Caki2 (cell line): ENCODE measurements at places on chromosomes 5 and 9. TPM values are rescaled to one million over a fixed set of nuclear protein-coding genes. Genes with fewer than 3 reads are reported as not detected.
A peak's percentile ranks its signal among the peaks of the same experiment; 100 is the strongest.

Gene ZNF169
- total RNA-seq = 2.5 TPM in 1 of 2 replicates, not detected in the other

Gene FOXD4L6
- total RNA-seq = not detected in 2 replicates

Gene NTNG2
- 5.1 and 31.1 TPM in 2 replicates for total RNA-seq

Gene DAB2IP
- 0.84 and 1.8 TPM in 2 replicates for total RNA-seq

Gene PCDHB15
- total RNA-seq = not detected in 2 replicates

DNA sequence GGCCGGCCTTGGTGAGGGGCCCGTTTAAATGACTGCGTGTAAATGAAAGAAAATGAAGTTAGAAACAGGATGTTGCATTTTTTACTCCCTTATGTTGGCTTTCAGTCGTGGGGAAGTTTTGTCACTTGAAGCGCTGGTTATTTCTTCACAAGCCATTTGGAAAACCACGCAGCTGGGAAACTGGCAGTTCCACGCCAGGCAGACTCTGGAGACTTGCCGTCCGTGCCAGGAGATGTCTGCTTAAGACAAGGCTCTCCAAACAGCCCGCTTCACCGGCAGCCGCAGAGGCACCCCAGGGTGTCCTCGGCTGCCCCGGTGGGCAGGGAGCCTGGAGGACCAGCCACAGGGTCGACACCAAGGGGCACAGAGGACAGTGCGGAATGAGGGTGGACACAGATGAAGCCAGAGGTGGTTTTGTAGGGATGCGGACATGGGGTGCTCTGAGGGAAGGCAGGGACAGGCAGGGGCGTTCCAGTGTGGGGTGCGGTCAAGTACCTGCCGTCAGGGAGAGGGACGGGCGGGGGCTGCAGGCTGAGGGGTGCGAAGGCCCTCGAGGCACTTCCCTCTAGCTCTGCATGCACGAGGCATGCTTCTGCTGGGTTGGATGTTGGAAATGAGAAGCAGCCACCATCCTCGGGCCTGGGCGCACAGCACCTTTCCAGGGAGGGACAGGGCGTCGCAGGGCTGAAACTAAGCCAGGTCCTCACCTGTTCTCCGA, 11.1 kb upstream of the AJM1 start:
- no peak for DNase-seq

DNA sequence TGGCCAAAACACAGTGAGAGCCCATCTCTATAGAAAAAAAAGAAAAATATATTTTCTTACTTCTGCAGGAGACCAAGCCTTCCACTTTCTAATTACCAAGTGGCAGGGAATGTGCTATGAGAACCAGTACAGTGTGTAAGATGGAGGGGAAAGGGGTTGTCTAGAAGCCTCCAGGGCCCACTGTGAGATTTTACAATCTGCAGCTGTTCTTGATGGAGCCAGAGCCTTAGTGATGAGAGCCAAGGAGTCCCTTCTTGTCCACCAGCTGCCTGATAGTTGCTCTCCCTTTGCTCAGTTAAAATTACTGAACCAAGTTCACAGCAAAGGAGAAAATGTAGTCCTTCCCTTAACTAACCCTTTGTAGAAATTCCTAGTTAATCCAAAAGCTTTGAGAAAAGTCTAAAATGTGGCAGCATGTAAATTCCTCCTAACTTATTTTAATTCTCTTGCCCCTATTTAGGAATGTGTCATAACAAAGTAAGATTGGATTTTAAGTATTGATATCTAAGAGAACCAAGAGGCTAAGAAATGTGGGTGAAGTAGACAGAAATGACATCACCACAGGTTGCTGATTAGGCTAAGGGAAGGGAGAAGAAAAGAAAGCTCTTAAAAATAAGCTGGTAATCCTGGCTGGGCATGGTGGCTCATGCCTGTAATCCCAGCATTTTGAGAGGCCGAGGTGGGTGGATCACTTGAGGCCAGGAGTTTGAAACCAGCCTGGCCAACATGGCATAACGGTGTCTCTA, 19.3 kb downstream of the SRP19 start:
- no peak for DNase-seq

DNA sequence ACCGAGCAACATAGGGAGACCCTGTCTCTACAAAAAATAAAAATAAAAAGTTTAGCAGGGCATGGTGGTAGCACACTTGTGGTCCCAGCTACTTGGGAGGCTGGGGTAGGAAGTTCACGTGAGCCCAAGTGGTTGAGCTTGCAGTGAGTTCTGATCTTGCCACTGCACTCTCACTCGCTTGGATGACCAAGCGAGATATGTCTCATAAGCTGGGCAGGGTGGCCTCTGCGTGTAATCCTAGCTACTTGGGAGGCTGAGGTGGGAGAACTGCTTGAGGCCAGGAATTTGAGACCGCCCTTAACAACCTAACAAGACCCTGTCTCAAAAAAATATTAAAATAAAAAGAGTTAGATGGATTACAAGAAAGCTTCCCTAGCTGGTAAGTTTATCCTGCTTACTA, 32.5 kb downstream of the RASA1 start:
- DNase-seq = no peak

- no peak for DNase-seq
Observed at GRCh38 chr9:23380821-23381220, 445.2 kb downstream of the ELAVL2 start.

DNA sequence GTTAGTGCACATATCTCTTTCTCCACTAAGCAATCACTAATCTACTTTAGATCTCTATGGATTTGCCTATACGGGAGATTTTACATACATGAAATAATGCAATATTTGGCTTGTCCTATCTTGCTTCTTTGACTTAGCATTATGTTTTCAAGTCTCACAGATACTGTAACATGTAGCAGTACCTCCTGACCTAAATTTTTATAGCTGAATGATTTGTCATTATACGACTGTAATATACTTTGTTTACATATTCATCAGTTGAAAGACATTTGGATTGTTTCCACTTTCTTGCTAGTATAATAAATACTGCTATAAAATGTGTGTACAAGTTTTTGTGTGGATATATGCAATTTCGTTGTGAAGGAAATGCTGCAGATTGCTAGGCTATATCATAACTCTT, 1520.8 kb upstream of the CDH6 start:
- no peak for DNase-seq

DNA sequence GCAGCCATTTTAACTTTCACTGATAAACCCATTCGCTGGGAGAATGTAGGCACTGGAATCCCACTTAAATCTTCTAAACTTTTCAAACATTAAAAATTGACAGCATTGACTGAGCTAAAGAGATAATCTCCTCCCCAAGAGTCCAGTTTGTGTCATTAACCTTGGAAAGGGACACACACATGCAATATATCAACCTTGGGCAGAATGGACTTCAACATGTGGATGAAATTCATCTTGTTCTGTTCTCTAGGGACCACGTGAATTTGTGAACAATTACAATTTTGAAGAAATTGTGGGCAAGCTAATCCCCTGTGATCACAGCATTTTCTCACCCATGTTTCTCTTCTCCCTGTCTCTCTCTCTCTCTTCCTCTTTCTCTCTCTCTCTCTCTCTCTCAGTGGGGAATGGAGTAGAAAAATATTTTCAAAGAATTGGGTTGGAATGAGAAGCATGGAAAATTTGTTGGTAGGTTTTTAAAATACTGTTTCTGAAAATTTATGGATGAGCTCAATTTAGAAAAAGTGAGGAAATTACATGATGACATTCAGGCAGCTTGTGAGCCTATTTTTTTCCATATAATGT, 553.7 kb downstream of the EBF1 start:
- no peak for DNase-seq

DNA sequence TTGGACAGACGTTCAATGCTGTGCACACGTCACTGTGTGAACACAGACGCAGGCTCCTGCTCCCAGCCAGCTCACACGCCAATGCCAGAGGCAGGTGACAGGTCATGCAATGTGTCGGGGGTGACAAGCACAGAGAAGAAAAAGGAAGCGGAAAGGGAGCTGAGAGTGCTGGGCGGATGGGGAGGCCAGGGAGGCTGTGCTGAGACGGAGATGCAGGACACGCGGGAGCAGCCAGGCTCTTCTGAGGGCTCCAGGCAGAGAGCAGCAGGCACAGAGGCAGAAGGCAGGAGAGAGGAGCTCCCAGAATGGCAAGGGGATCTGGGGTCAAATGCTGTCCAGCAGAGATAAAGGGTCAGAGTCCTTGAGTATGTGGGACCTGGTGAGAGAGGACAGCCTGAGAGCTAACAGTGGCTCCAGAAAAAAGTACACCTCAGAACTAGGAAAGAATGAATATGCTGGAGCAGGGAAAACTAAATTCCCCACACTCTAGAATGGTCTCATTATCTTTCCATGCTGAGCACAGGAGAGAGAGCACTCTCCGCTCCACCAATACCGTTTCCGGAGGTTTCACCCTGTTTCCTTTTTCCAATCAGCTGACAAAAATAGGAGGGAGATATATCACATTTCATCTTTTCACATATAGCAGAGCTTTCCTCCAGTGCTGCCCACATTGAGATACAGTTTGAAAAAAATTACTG, 32.8 kb upstream of the NSMF start:
- DNase-seq = peak; percentile 24

GRCh38 chr9:127751269-127752054, 16.4 kb upstream of the TOR2A start:
- peak; percentile 31 for DNase-seq

GRCh38 chr5:173753307-173754168, 134.6 kb upstream of the CPEB4 start:
- DNase-seq = no peak

DNA sequence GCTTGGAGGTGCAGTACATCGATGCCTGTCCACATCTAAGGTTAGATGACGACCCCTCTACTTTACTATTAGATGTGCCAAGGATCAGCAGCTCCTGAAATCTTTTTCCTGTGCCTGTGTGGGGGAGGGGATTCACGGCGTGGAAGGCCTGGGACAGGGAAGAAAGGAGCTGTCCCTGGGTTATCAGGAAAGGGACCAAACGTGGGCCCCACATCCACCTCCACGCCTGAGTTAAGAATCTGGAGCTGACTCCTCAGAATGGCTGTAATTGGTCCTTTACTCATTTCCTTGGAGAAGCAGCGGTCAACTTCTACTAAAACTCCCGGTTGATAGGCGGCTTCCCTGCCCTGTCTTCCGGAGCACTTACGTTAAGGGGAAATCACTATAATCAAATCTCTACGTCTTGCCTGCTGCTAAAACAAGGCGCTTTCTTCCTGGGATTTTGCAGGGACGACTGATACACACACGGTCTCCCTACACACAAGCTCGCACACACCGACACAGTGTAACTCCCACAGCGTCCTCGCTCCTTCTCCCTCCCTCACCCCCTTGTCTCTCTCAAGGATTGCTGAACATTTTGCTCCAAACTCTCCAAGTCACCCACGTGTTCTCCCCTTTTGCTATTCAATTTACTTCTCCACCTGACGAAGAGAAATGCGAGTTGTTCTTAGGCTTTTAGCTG, 1.4 kb downstream of the PDE4D start:
- no peak for DNase-seq

DNA sequence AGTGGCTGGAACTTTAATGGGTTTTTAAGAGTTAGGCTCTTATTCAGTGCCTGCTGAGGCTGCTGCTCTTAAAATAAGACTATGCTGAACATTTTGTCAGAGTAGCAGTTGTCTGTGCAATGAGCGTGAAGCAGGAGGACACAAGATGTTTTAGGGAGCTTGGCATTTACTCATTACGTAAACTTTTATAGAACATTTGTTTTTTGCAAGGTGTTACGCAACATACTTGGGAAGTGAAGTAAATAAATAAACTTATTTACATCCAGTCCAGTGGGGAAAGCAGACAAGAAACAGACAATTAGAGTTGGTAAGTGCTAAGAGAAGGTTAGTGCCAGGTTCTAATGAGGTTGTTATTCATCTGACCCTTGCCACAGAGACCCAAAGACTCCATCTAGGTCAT, 226.0 kb downstream of the HINT1 start:
- no peak for DNase-seq

GRCh38 chr9:124794902-124795491, 18.1 kb downstream of the OLFML2A start:
- DNase-seq = no peak
